ENCODE measurements at places on chromosomes 13 and 19.

DNA sequence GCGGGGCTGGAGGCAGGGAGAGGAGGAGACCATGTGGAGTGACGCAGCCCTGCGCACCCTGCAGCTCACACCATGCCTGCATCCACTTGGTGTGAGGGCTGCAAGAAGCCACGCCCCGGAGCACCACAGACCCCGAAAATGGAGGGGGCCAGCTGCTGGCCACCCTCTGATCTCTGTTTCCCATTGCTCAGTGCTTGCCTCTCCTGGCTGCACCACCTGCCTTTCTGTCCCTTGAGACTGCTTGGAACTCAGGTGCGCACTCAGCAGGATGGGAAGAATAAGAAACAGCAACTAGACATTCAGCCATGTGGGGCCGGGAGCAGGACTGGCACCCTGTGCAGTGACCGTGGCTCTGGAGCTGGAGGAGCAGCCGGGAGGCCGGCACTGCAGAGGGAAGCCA lies 64.0 kb downstream of the ANKRD10 start:
- no peak for DNase-seq

- DNase-seq = no peak
These were observed 151.6 kb downstream of the GPC6 start for GRCh38 chr13:93378184-93378583.

DNA sequence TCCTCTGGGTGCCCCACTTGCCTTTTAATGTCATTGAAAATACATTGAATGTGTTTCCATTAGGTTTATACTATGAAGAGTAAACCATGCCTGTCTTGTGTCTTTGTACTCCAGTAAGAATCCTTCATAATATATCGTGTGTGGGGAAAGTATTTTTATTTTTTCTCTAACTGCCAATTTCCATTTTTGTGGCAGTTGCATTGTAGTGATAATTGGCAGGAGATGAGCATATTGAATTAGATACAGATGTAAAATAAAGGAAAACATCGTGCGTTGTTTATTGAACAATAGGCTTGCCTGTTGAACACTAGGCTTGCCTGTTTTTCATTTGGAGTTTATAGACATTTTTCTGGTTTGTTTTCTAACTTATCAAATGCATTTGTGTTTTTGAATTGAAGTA lies 218.8 kb downstream of the NBEA start:
- no peak for DNase-seq

GRCh38 chr19:44905437-44906160 lies at the start of gene APOE:
Gene APOE, plus strand, starts transcription at chr19:44905796. Its CDS starts 829 bp downstream, at chr19:44906625.
- no peak for DNase-seq

GRCh38 chr19:5990289-5990797 lies 12.4 kb upstream of the RANBP3 start:
- DNase-seq = no peak
